ENCODE measurements at places on chromosomes 1 and 21.

DNA sequence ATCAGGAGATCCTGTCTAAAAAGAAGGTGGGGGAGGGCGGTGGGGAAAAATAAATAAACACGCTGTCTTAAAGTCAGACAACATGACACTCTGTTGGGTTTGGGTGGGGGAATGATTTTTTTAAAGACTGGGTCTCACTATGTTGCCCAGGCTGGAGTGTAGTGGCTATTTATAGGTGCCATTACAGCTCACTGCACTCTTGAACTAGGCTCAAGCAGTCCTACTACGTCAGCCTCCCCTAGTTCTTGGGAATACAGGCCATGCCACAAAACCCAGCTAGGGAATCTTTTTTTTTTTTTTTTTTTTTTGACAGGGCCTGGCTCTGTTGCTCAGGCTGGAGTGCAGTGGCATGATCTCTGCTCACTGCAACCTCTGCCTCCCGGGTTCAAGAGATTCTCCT, 2.4 kb upstream of the SNRPE start:
- no peak for DNase-seq

DNA sequence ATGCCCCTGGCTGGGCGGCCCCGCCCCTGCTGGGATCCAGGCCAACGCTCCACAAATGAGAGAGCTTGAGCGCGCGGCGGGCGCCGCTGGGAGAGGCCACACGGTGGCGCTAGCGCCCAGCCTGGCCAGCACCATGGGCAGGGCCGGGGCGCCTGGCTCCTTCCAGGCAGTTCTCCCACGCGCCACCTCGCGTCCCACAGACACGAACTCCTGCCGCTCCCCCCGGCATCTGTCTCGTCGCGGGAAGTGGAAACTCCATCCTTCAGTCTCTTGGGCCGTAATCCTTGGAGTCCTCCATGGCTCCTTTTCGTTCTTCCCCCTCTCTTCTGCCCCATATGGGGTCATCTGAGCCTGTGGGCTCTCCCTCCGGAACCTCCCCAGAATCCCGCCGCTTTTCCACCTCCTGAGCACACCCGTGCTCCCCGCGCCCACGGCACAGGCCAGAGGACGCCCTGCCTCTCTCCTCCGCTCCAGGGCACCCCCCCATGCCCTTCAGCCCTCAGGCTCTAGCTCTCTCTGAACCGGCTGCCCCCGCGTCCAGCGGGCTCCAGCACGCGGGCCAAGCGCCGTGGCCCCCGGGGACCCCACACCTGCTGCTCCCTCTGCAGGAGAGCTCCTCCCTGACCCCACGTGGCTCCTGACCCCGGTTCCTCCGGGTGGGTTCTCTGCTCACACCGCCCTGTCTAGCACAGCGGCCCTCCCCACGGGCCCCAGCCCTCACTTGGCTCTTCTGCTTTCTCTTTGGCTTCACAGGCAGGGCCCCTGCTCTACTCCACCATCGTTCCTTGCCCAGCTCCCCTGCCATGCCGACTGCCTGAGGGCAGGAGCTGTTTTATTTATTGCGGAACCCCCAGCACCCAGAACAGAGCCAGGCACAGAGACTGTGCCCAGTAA, 31.9 kb upstream of the EDN2 start:
- DNase-seq, result peak; percentile 38

DNA sequence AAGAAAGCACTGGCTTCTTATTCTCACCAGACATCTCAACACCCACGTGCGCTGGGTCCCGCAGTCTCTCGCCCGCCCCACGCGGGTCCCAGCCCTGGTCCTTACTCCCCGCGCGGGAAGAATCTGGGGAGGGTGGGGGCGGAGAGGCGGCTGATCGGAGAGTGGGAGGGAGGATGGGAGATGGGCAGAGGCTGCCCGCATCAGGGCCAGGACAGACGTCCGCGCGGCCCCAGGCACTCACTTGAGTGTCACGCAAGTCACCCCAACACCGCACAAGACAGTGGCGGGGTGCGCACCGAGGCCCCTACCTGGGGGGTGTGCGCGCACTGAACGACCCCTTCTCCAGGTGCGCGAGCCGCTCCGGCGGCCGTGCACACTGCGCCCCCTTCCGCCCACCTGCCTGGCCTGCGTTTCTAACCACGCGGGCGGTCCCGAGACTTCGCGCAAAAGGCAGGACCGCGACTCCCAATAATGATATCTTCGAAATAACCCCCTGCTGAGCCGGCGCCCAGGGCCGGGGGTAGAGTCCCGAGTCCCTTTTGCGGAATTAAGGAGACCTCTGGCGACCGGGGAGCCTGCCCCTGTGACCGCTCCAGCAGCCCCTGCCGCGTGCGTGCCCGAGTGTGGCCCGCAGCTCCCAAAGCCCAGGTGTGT, 6.0 kb upstream of the SIM2 start:
- DNase-seq, result no peak

GRCh38 chr1:172585348-172585747, 52.4 kb downstream of the SUCO start:
- DNase-seq, result no peak

DNA sequence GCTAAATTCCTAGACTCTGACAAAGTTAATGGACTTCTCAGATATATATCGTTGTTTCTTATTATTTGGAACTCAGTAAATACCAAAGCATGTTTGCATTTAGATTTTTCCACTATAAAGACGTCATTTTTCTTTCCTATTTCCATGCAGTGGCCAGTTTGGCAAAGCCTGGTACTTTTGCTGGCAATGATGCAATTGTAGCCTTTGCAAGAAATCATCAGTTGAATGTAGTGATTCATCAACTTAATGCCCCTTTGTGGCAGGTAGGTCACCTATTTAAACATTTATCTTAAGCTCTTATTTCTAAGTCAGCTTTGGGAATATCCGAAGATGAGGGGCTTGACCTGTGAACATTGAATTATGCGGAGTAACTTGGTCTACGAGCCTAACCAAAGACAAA, 12.0 kb downstream of the OTUD3 start:
- DNase-seq, result no peak

- no peak for DNase-seq
Measured at GRCh38 chr1:8202182-8202905, 115.6 kb upstream of the SLC45A1 start.

DNA sequence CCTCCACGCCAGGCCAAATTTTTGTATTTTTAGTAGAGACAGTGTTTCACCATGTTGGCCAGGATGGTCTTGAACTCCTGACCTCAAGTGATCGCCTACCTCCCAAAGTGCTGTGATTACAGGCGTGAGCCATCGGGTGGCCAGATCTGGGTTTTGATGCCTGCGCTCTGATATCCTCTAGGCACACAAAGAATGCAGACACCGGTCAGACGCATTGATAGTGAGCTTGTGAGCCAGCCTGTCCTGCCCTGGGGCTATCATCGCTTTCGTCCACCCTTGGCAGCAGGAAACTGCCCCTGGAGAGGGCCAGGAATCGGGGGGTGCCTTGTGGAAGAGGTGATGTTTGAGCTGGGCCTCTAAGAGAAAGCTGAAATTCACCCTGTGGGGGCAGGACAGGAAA, 4.0 kb downstream of the FBLIM1 start:
- no peak for DNase-seq

DNA sequence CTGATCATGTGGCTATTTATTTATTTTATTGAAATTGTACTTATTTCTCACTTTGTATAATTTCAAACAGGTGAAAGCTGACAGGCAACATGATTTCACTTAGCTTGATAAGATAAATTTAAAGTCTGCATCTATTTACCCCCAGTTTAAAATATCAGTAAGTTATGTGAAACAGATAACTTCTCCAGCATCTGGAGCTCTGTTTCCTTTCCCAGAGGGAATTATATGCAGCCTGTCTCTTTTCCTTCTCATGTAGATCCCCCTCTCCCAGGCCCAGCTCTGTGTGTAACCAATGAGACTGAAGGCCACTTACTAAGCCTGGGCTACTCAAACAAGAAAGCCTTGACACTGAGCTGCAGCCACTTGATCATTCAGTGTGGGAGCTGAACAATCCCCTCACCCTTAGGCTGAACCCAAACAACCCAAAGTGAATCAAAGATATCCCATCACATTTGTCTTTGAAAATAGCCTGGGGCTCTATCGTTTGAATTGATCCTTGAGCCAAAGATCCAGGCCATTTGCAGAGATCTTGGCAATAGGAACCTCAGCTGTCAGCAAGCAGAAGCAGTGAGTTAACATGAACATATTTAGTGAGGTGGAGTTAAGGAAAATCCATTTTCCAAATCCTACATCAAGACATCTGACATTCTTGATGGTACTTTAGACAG, 383.9 kb downstream of the TGFB2 start:
- DNase-seq, result no peak

DNA sequence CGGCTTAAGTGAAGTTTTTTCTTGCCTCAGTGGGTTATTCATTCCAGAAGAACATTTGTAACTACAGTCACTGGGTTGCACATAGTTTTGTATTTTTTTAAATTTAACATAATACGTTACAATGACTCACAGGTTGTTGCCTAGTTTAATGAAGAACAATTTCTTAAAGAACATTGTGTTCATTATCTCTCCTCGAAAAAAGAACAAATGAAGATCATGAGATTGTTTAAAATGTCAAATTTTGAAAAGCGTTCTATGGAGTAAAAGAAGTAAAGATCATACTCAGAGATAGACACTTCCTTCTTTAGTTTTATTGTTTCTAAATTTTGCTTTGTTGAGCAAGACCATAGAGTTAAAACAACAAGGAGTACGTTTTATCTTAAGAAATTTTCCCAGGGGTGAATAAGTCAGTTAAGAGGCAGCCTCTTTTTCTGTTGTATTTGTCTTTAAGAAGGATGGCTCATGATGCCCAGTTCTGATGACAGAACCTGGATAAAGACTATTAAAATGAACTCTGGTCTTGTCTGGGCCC, 10.5 kb upstream of the SLAMF1 start:
- no peak for DNase-seq

GRCh38 chr1:6554907-6555778, at the start of gene TAS1R1:
Gene TAS1R1 (plus strand): TSS chr1:6555307. CDS start chr1:6555374, 67 bp downstream.
- DNase-seq, result no peak

DNA sequence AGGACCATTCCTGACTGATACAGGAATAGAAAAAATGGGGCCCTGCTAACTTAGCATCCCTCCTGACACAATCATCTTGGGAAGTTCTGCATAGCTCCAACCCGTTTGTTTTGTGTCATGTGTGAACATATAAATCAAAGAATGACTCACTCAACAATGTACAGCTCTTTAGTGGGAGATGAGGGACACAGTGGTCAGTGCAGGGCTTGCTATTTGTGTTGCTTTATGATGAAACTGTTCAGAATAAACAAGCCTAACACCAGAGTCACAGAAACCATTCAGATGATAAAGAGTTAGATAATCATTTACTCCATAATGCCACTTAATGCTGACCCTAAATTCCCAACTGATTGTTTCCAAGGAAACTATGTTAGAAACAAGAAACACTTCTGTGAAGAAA, 154.2 kb upstream of the ZNHIT6 start:
- DNase-seq, result no peak

GRCh38 chr1:181350131-181350530, 133.2 kb upstream of the CACNA1E start:
- no peak for DNase-seq

DNA sequence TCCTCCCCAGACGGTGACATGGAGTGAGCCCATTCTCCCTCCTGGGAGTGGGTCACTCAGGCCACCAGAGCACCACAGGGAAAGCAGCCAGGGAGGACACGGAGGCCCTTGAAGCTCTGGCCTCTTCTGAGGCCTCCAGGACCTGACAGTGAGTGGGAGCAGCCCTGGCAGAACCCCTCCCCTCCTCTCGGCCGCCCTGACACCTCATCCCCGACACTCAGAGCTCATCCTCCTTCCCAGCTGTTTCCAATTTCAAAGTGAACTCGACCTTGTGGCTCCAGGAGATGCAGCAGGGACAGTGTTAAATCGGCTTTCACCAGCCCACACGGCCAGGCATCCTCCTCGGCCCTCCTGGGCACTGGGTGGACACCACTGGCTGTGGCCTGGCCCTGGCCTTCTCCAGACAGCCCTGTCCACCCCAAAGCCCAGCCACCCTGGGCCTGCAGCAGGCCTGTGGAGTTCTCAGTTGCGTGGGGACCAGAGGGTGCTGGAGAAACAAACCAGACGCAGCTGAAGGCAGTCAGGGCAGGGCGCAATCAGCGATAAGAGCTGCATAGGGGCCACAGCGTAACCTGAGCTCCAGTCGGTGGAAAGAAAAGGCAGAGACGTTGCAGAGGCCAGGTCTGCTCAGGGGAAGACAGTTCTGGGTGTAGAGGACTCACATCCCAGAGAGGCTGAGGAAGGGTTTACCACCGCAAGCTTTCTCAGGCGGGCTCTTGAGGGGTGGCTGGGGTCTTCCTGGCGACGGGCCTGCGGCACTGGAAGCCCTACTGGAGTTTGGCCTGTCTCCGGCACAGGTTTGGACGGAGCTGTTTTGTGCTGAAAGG, 27.1 kb downstream of the FTCD start:
- DNase-seq, result no peak

GRCh38 chr1:87787551-87787950, 458.9 kb downstream of the LMO4 start:
- no peak for DNase-seq

Data from activated T-cell treated with anti-CD3 and anti-CD28 coated beads for 4 hours (primary cell).